ENCODE measurements at places on chromosomes 2 and 18.

- DNase-seq: no peak
Measured at GRCh38 chr2:53490659-53491058, 276.9 kb upstream of the CHAC2 start.

- no peak for DNase-seq
Measured at GRCh38 chr2:74383254-74383653, 3.1 kb upstream of the DCTN1 start.

DNA sequence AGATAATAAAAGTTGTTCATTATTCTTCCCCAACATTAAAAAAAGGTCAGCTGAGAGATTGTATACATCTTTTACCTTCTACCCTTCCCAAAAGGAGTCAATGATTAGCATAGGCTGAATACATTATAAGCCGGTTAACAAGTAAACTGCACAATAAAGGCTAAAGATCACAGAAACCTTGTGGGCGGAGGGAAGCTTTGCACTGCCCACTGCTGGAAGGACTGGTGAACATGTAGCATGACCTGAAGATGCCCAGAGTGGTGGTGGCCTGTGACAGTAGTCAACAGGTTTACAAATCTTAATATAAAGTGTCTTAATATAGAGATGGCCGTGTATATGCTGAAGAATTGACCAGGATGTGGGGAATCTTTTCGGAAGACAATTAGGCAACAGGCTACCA lies 35.6 kb downstream of the ARL5A start:
- no peak for DNase-seq

DNA sequence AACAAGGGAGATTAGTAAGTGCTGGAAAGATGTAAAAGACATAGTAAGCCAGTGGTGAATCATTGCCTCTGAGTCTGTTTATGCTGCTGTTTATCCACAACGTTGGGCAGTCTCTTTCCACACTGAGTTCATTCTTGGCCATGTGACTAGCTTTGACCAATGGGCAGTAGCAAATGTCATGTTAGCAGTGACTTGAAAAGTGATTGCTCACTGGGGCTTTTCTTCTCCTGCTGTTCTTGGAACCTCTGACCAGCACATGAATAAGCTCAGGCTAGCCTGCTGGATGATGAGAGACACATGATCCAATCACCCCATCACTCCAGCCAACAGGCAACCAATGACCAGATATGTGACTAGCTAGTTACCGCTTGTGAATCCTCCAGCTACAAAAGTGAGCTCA lies 360.4 kb downstream of the SLC4A3 start:
- no peak for DNase-seq

DNA sequence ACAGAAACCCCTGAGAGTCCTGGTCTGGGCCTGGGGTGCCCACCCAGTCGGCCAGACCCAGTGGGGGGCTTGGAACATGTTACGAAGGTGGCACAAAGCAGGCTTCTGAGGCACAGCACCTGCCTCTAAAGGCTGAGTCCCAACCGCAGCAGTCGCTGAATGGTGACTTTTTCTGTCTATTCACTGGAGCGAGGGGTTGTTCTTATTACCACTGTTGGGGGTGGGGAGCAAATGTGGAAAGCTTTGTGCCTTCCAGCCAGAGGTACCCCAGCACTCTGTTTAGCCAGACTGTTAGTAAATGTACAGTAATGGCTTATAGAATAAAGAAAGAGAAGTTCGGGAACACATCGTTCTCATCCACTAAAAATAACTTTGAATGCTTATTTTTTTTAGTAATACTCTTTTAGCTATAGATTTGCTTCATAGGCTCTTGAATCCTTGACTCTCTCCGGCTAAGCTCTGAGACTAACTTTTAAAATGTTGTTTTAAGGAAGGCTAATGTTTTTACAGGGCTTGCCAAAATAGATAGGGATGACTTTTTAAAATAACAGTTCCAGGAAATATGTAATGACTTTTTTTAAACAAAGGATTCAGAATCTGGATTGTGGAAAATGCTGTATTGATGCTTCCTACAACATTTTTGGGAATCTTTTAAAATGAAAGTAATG lies 23.4 kb upstream of the PTPN2 start:
- DNase-seq: no peak

- no peak for DNase-seq
Measured at GRCh38 chr18:24616653-24617052, 156.2 kb downstream of the HRH4 start.

- no peak for DNase-seq
Measured at GRCh38 chr2:10009811-10010781, 33.3 kb upstream of the KLF11 start.

- DNase-seq: no peak
Measured at GRCh38 chr2:127597046-127597983, 48.6 kb upstream of the GPR17 start.
